Fibroblast of skin of back (primary cell): ENCODE measurements at places on chromosomes 7 and 10.
A peak's percentile ranks its signal among the peaks of the same experiment; 100 is the strongest.

DNA sequence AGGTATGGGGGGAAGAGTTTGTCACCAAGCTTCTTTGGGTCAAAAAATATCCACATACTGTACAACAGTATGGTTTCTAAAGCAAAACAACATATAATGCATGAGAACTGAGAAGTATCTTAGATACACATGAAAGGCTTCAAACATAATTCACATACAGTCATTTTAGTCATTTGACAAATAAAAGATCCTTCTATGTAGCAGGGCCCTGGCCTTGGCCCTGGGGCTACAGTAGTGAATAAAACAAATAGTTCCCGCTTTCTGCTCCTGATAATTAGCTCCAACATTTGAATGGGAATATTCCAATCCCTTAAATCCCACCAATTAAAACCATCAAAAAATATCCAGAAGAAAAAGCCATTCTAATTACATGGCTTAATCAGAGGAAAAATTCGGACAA lies 51.3 kb downstream of the MALSU1 start:
- DNase-seq = no peak

DNA sequence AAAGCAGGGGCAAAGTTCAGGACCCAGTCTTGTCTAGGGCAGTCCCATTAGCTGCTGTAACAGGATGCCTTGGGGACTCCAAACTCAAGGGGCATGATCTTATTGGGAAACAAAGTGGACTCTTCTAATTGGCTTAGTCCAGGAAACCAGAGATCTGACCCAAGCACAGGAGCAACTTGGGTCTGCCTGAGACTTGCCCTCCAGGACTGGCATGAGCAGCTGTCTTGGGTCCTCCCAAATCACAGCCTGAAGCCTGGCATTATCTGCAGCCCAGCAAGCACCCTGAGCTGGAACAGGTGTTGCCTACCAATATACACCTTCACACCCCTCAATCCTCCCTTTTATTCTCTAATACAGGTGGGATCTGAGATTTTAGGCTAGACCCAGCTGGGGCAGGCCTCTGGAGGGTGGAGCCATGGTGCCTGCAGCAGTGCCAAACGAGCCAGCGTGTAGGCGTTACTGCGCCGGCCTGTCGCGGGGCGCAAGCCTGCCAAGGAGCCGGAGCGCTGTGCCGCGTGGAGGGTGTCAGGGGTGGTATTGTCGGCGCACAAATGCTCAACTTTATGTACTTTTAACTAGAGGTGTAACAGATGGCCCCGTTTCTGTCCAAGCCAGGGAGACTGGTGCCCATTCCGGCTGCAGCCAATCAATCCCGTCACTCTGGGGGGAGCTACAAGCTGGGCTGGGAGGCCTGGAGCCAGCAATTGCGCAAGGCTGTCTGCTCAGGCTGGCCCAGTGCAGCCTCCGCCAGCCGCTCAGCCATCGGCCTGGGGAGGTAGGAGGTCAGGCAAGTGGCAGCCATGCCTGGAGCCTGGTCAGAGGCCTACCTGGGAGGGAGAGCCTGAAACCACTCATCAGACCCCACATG lies 12.8 kb upstream of the LBX1 start:
- no peak for DNase-seq

- no peak for DNase-seq
These were observed 180.8 kb downstream of the CUX1 start for GRCh38 chr7:101998029-101998905.

DNA sequence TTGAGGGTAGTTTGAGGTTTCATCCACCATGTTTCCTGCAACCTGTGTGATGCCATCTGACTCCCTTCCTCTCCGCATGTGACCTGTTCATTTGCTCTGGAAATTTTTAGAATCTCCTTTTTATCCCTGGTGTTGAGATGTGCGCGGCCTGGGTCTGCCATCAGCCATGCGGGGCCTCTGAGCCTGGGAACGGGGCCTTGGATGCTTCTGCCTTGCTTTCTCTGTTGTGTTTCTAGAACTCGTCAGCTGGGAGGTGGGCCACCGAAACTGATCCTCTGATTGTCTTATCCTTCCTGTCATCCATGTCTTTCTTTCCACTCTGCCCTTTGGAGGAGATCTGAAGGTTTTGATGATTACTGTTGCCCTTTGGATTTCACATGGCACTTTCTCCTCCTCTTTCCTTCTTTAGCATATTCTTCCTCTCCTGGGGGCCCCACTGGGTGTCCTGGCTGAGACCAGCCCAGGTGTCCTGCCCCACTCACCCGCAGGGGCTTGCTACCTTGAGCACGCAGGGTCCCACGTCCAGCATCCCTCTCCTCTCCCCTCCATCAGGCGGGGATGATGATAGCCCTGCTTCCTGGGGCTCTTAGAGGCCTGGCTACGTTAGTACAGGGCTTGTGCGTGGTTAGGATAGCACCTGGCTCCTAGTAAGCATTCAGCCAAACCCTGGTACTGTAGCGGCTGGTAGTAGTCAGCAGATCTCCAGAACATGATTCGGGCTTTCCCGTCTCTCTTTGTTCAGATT lies 29.9 kb downstream of the PPP2R2D start:
- no peak for DNase-seq

DNA sequence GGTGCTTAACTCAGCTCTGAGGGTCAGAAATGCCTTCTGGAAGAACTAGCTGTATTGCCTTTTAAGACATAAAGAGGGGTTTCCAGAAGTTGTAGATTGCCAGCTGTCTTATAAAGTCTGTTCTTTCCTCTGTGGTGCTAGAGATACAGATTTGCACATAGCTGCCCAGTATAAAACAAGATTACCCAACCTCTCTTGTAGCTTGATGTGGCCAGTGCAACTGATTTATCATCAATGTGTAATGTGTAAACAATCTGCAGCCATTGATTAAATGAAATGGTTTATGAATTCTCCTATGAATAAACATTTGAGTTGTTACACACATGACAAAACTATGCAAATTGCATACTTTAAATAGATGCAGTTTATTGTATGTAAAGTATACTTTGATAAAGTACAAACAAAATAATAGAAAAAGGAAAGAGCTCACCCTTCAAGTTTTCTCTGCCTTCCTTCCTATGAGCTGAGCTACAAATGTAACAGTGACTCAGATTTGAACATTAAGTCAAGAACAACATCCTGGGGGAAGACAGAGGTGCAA lies 195.2 kb downstream of the TMEM26 start:
- no peak for DNase-seq

DNA sequence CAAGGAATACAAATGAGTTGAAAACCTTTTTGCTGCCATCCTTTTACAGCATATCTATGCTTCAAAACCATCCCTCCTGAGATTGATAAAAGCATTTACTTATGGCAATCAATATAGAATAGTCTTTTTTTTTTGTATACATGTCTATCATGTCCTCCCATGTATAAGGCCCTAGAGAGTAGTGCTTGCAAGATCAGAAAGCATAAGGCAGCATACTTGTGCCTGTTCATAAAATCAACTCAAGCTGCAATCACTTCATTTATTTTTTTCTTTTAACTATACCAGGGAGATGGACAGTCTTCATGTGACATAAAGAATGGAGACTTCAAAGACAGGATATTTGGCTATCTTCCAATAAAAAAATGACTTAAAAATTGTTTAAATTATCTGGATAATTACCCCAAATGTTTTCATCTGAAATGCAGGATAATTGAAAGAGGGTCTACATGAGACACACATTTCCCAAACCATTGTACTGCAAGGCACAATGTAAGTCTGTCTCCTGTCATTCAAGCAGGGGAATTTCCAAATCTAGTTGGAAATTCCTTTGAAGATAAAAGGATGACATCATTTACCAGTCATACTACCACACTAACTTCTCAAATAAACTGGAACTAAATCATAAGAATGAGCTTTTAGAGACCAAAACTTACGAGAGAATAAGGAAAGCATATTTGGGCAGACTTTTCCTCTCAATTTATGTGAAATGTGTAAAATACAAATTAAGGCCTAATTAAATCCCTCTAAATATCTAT lies 22.5 kb downstream of the LRRN3 start:
- peak; percentile 75 for DNase-seq

GRCh38 chr7:37247861-37248260 lies 200.8 kb downstream of the ELMO1 start:
- peak; percentile 28 for DNase-seq
